ENCODE measurements at places on chromosomes 13 and 19.

DNA sequence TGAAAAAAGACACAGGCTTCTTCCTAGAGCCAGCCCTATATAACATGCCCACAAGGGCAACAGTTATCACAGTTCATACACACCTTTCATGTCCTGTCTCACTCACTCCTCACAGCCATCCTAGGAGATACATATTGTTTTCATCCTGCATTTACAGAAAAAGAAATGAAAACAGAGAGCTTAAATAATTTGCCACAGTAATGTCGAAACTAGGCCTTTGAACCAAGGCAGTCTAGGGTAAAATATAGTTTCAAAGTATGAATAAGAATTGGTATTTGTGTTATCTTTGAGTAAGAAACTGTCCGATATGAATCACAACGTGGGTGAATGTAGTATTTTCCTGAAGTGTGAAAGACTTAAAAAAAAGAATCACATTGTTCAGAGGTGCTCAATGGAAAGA, 26.8 kb downstream of the CLDN10 start:
- no peak for DNase-seq

DNA sequence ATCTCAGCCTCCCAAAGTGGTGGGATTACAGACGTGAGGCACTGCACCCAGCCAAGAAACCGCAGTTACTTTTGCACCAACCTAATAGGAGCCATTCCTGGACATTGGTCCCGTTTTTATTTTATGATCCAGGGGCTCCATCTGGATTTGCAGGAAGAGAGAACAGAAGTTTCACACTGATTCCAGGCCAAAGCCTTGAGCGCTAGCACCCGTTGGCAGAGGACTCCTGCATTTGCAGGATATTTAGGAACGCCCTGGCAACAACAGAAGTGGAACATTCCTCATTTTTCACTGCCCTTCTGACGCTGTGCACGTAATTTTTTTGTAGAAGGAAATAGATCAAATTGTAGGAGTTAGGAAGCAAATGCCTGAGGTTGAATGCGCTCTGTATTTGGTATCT, 11.7 kb upstream of the SULT2A1 start:
- no peak for DNase-seq

DNA sequence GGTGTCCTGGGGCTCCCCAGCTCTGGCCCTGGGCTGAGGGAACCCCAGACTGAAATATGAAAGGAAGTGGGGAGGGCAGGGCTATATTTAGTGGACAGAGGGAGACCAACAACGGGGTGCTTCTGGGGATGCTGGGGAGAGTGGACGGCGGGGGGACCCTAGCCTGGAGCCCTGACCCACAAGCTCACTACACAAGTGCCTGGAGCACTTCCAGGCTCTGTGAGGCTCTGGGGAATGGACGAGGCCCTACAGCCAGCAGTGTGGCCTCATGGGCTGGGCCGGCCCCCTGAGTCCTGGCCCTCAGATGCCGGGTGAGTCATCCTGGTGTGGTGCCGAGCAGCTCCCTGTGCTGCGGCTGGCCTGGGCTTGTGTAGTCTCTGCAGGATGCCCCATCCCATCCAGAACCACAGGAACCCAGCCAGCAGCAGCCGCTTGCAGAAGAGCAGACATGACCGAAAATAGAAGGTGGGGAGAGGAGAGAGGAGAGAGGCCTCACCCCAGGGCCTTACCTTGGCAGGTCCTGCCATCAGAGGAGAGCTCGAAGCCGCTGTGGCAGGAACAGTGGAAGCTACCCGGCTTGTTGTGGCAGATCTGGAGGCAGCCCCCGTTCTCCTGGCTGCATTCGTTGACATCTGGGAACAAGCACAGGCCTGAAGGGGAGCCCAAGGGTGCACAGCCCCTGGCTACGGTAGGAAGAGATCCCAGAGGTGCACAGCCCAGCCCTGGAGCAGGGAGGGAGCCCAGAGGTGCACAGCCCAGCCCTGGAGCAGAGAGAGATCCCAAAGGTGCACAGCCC, 26.1 kb downstream of the GAS6 start:
- no peak for DNase-seq

DNA sequence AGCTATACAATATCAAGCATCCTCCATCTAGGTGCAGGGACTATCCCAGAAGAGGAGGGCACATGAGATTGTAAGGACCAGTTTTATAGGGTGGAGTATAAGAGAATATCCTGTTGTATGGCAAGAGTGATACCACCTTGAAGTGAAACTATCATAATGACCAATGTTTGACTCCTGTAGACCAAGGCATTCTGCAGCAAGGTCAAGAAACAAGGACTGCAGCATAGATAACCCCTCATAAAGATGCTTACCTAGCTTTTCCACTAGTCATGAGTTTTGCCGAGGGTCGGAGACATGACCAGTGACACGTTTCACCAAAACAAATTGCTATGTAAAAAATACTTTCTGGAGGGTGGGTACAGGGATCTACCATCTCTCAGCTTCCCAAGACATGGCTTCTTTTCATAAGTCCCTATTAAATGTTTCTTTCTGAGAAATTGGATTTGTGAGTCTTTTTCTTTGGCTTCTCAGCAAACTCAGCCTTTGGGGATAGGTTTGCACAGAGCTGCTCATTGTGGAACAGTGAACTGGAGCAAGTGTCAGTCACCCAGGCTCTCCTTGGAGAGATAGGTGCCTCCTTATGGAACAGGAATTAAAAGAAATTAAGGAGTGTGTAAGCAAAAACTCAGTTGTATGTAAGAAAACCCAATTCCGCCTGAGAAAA, 28.2 kb upstream of the CYSLTR2 start:
- DNase-seq = no peak

DNA sequence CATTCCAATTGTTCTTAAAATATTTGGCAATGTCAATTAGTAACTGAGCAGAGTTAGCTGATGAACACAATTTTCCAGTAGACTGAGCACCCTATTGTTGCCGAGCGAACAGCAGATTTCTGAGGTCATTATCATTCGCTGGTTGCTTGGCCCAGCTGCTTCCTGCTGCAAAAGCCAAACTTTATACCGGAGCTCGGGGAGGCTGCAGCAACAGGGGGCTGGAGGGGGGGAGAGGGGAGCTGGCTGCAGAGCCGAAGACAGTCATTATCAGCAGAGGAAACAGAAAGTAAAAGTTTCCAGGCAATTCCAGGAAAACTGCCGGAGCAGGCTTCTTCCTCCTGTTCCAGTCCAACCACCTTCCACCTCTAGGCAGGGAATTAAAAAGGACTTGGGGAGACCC, 77.9 kb downstream of the ZNF536 start:
- DNase-seq = no peak

DNA sequence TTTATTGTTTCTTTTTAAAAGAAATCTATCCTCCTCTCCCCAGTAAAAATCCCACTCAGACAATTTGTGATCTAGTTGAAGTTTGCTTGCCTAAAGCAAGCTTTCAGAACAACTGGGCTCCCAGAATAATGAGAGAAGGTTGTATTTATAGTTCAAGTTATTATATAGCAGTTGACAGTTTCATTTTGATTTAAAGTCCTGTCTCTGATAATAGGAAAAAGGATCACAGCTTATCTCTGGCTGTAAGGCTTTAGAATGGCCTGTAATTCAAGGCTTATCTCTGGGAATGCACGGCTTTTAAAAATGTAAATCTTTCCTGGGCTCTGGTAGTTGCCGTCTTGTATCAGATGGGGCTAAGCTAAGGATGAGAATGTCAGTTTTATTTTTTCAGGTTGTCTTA, 123.3 kb upstream of the TMTC4 start:
- no peak for DNase-seq

DNA sequence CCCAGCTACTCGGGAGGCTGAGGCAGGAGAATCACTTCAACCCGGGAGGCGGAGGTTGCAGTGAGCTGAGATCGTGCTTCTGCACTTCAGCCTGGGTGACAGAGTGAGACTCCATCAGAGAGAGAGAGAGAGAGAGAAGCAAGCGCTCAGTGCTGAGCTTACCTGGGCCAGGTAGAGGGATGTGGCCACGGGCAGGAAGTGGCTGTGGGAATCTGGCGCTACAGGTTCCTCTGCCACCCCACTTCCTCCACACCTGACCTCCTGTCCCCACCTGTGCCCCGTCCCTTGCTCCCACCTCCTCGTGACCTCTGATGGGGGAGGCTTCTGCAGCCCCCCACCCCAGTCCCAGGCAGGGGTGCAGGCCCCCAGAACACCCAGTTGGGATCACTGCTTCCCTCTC, 1.0 kb upstream of the NCCRP1 start:
- no peak for DNase-seq

GRCh38 chr19:13884726-13885591, 8.0 kb downstream of the NANOS3 start:
- no peak for DNase-seq

GRCh38 chr19:49599378-49600295, 8.7 kb downstream of the PRR12 start:
- DNase-seq = no peak

- DNase-seq = no peak
These were observed 204.9 kb downstream of the ZIC5 start for GRCh38 chr13:99766641-99767045.

GRCh38 chr13:65342541-65343337, 1887.4 kb downstream of the PCDH9 start:
- DNase-seq = no peak

GRCh38 chr19:35357867-35358573, at the start of gene FFAR3:
Gene FFAR3 (plus strand): TSS chr19:35358460. CDS start chr19:35358891, 431 bp downstream.
- no peak for DNase-seq

DNA sequence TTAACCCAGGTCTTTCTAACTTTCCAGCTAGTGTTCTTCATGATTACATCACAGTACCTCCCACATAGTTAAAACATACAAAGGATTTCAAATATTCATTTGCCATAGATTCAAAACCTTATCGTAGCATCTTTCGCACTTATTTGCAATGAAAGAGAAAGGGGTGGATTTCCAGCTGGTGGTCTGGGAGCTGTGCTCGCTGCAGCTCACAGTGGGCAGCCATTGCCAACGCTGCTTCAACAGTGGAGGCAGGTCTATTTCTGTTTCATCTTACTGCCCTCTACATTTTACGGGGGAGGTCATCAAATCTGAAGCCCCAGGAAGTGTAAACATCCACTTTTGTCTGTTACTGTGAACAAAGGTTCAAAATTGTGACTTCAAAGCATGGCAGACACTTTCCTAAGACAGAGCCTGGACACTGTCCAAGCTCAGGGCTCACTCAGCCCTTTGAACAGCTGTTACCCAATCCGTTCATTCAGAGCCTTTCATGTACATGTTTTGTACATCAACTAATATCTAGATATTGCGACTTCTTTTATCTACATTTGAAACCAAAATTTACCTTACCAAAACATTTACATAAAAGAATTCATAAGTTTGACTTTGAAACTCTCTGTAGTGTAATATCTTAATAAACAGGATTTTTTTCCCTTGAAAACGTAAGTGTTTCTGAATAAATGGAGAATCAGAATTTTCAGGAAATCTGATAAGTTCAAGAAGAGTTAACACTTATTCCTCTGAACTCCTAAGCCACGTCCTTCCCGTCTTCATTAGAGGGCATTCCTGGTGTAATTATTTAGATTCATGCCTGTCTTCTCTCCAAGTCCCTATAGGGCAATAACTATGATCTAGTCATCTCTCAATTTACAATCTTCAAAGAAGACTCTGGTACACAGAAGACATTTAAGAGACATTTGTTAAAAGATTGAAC, 25.1 kb downstream of the STARD13 start:
- no peak for DNase-seq

- no peak for DNase-seq
These were observed 4.9 kb upstream of the ZNF787 start for GRCh38 chr19:56125806-56126590.

GRCh38 chr13:46386392-46387063, 524 bp downstream of the RUBCNL start:
- DNase-seq = no peak

DNA sequence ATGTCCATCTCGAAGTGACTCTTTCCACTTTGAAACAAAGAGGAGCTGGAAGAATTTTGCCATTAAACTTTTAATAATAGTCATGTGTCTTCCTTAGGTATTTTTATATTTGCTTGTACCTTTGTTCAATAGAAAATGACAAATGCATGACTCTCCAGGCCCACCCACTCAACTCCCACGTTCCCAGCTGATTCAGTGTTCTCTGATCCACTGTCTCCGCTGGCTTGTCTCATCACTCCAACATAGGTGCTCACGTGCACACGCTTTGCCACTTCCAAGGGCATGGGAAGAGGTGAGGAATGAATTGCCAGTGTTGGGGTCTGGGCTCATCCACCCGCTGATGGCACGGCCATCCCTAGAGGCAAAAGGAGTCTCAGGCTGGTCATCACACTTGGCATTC, 24.5 kb downstream of the RASL11A start:
- no peak for DNase-seq

Data from D721Med (cell line).